Central memory CD4-positive, alpha-beta T cell (primary cell): ENCODE measurements at places on chromosomes 4 and X.
A peak's percentile ranks its signal among the peaks of the same experiment; 100 is the strongest.

- no peak for DNase-seq
Observed at GRCh38 chrX:108167211-108167872, 75.8 kb downstream of the ATG4A start.

GRCh38 chrX:147846676-147847075, 65.0 kb upstream of the FMR1 start:
- DNase-seq = no peak

GRCh38 chr4:163866728-163867315, 372.3 kb downstream of the TMA16 start:
- no peak for DNase-seq

GRCh38 chr4:15231265-15232091, 196.4 kb upstream of the C1QTNF7 start:
- DNase-seq = peak; percentile 64

DNA sequence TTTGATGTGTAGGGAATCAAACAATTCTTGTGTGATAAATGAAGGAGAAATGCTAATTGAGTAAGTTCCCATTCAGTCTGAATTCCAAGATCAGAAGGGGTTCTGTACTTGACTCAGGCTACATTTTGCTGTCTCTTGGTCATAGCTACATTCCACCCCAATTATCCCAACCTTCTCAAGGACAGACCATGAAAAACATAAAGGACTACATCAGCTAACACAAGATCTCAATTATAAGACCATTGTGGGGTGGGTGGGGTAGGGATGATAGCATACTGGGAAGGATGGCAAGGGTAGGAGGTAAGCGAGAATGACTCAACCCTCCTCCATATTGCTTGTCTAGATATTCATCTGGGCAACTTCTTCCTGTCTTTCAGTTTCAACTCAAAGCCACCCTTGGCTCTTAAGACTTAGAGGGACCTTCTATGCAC, 87.4 kb upstream of the ETNPPL start:
- no peak for DNase-seq

DNA sequence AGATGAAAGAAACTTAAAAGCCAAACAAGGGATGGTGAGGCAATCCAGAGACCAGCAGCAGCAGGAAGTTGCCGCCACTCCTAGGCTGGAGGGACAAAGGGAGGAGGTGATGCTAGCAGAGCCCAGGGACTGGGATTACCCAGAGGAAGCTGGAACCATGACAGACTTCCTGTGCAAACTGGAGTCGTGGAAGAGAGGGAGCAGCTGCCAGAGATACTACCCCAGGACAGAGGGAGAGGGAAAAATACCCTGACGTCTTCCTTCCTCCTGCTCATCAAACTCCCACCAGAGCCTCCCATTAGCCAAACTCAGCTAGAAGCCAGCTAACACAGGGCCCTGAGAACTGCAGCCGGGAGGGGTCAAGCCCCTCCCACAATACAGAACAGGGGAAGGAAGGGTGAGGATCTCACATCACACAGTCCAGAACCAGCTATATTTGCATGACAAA, 101.2 kb upstream of the KLF3 start:
- DNase-seq = no peak

- DNase-seq = no peak
Observed at GRCh38 chr4:155712846-155713245, 46.0 kb upstream of the GUCY1B1 start.

DNA sequence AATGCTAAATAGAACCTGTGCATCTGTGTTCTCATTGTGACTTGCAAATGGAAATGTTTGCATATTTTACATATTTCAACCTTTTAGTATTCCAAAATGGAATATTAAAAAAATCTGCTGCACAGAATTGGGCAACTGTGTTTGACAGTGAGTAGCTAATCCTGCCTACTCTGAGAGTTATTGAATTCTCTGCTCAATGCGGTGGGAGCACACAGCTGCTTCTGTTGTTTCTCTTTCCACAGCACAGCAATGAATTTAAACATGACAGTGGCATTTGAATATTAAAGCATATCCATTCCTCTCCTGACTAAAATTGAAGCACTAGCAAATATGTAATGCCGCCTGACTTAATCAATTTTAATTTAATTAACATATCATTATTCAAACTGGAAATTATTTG, 366.6 kb downstream of the GASK1B start:
- DNase-seq = no peak

DNA sequence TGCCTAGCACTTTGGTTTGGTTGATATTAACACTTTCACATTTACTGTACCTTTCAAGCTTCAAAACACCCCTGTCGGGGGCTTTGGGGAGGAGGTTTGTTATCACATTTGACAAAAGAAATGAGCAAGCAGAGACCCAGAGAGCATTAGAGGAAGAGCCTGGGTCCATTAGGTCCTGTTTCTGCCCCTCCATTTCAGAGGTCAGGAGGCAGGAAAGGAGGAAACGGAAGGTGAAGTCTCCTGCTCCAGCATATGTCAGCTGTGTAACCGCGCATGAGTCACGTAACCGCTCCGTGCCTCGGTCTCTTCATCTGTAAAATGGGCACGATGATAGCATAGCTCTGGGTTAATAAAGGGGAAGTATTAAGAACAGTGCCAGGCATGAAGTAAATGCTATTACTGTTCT, 201.9 kb upstream of the BCOR start:
- DNase-seq = no peak

GRCh38 chrX:135213200-135213844, 38.5 kb upstream of the ETDA start:
- DNase-seq = no peak

- DNase-seq = no peak
Observed at GRCh38 chr4:3716631-3717235, 49.5 kb upstream of the ADRA2C start.

DNA sequence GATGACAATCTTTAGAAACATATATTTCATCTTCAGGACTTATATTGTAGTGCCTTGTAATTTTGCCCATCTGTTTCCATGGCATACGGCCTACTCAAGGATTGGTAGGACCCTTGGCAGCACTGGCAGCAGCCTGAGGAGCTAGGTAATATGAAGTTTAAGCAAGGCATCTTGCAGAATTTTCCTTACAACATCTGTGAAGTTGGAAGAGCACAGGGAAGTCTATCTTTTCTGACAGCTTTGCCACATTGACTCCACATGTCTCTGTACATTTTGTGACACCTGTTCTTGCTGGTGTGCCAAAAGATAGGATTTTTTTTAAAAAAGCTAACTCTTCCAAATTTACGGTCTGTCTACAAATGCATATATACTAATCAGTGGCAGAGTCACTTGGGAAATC, 1235.2 kb downstream of the PCDH7 start:
- DNase-seq = no peak

GRCh38 chr4:148676344-148676743, 234.1 kb upstream of the NR3C2 start:
- no peak for DNase-seq

GRCh38 chr4:110071466-110071865, 126.9 kb downstream of the ELOVL6 start:
- no peak for DNase-seq

- DNase-seq = no peak
Observed at GRCh38 chr4:116015062-116015461, 901.6 kb upstream of the NDST4 start.

GRCh38 chr4:185394568-185395237, 1.0 kb downstream of the LRP2BP start:
- no peak for DNase-seq

GRCh38 chr4:2887343-2887742, 43.7 kb downstream of the ADD1 start:
- no peak for DNase-seq

- DNase-seq = no peak
Observed at GRCh38 chr4:139207873-139208403, 30.9 kb upstream of the ELF2 start.

DNA sequence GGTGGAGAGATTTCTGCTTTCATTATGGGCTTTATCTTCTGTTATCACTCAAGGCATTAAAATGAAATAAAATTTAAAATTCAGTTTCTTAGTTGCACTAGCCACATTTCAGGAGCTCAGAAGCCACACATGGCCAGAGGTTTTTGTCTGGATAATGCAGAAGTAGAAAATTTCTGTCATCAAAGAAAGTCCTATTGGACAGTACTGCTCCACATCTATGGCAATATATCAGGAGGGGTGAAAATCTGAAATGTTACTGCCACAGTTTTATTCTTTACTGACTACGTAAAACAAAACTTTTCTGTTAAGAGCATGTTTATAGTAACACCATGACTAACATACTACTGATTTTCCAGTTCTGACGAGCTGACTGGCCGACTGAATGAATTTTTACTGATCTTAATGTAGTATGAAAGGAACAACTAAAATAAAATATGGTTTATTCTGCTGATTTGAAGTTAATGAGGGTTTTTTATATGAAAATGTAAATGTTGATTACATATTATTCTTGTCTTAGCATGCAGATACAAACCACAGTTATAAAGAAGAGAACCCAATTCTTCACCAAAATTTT, 264.0 kb upstream of the HAND2 start:
- DNase-seq = no peak

GRCh38 chr4:1826531-1827350, 29.2 kb downstream of the LETM1 start:
- DNase-seq = no peak

DNA sequence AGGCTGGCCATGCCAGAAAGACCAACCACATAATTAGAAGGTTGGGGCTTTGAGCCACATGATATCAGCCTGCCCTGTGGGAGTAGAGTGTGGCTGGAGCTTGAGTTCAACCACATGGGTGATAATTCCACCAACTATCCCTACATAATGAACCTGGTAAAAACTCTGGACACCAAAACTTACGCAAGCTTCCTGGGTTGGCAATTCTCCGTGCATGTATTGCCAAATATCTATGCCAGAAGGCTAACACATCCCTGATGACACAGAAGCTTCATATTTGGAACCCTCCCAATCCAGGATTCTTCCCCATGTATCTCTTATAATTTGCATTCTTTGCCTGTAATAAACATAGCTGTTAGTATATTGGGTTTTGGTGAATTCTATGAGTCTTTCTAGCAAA, 68.2 kb downstream of the FUNDC1 start:
- DNase-seq = no peak

- DNase-seq = no peak
Observed at GRCh38 chrX:12360383-12360782, 222.1 kb downstream of the FRMPD4 start.

DNA sequence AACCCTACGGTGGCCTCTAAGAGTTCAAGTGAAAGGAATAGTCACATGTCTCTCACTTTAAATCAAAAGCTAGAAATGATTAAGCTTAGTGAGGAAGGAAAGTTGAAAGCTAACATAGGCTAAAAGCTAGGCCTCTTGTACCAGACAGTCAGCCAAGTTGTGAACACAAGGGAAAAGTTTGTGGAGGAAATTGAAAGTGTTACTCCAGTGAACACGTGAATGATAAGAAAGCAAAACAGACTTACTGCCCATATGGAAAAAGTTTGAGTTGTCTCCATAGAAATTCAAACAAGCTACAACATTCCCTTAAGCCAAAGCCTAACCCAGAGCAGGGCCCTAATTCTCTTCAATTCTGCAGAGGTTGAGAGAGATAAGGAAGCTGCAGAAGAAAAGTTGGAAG, 51.5 kb upstream of the RAB9B start:
- no peak for DNase-seq
